ENCODE measurements at places on chromosomes 3 and 15.

DNA sequence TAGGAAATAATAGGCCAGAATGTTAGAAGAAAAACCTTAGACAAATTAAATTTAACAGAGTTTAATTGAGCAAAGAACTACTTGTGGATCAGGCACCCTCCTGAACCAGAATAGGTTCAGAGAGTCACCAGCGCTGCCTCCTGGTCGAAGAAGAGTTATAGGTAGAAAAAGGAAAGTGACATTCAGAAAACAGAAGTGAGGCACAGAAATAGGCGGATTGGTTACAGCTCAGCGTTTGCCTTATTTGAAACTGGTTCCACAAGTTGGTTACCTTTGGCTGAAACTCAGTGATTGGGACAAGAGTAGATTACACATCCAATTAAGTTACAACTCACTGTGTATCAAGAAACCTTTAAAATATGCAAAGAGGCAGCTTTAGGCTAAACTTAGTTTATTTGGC, 4.4 kb downstream of the AADAC start:
- no peak for DNase-seq

DNA sequence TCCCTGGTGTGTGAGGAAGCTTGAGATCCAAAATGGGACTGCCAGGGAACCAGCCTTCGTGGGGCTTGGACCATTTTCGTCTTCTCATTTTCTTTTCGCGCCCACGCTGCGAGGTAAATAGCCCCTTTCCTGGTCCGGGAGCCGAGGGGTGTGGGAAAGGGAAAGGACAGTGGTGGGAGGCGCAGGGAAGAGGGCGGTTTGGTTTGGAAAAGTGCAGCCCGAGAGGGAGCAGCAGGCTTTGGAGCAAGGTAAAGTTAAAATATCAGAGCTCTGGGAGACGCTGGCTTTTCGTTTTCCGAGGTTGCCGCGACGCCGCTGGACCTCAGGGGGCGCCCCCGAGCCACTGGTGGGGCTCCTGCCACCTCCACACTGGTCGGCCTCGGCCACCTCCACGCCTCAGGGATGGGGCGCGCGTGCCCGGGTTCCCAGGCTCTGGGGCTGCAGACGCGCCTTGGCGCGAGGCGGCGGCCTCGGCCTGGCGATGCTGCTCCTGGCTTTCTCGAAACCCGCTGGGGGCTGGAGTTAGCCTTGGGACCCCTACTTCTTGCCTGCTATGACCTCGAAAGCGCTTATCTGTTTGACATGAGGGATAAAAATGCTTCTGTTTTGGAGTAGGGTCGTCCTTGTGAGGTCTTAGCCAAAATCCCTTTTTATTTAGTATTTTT, 3.2 kb downstream of the PTPRG start:
- no peak for DNase-seq

DNA sequence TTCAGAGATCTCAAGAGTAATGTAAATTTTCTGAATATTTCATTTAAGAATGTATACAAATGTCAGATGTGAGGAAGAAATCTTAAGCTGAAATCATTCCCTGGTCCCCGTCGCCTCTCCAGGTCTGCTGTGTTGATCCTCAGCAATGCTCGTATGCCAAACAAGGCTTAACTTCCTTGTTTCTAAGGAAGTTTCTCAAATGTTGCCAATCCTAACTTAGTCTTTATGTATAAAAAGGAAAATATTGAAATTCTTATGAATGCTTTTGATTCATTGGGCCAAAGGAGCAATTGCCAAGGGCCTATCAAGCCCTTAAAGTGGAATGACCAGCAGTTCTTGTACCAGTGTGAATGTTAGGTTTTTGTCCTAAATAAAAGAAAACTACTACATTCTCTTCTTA, 507.7 kb upstream of the SEMA6D start:
- DNase-seq, result no peak

GRCh38 chr3:60931452-60931851, 319.8 kb downstream of the FHIT start:
- DNase-seq, result no peak

- DNase-seq, result no peak
Measured at GRCh38 chr15:78800189-78800588, 11.1 kb downstream of the ADAMTS7 start.

GRCh38 chr3:168722091-168722490, 626.4 kb upstream of the GOLIM4 start:
- no peak for DNase-seq

All from GM18507 (cell line).